ENCODE measurements at places on chromosomes 13 and 19.

DNA sequence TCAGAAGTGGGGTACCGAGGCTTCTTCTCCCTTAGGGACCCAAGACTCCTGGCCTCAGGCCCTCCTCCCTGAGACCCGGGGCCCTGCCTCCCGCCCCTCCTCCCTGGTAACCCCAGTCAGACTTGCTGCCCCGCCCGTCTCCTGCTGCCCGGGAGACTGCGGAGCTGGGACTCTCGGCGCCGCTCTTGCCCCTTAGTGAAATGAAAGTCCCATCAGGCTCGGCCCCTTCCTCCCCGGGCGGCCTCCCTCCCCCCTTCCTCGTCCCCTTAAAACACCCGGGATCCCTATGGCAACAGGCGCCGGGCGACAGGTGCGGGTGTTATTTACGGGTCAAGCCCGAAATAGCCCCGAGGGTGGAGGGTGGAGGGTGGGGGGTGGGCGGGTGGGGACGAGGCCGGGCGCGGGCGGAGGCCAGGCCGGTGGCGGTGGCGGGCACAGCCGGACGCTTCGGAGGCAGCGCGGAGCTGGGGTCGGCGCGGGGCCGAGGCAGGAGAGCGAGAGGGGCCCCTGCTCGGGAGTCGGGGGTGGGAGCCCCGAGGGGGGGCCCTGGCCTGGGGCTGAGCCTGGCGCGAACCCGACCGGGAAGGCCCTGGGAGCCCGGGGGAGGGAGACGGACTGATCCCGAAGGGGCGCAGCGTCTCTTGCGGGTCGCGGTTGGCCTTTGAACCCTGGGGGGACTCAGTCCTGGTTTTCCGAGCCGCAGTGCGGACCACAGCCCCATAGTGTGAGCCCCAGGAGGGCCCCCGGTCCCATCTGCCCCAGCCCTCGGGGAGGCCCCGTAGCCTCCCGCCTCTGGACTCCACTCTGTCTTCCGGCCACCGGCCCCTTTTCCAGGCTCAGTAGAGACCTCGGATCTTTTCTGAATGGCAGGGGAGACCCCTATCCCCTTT lies at the start of gene CACNG6:
Gene CACNG6 (plus strand): TSS at position 414 of the 890 bp plus-strand sequence. CDS start 1,241 bp downstream, outside the sequence.
- DNase-seq: no peak

GRCh38 chr13:84784443-84785153 lies 902.3 kb upstream of the SLITRK1 start:
- no peak for DNase-seq

DNA sequence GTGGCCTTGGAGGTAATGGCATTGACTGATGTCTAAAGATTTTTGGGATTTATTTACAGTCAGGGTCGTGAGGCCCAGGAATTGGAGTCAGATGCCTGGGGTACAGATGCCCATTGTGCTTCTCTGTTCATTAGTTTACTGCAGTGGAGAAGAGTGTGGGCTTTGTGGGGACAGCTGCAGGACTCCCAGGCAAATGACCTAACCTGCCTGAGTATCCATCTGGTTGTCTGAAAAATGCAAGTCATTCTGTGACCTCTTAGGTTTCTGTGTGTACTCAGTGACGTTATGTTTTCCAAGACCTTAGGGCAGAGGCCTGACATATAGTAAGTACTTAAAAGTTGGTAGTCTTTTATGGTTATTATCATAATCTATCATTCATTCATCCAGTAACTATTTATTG lies 60.5 kb downstream of the SPATA13 start:
- no peak for DNase-seq

- DNase-seq: peak; percentile 54
These were observed 29.0 kb upstream of the SLITRK6 start for GRCh38 chr13:85828094-85828684.

- DNase-seq: no peak
These were observed 151.6 kb downstream of the IER2 start for GRCh38 chr19:13301627-13302334.

- no peak for DNase-seq
These were observed 10.2 kb downstream of the ANGPTL4 start for GRCh38 chr19:8373867-8374813.

DNA sequence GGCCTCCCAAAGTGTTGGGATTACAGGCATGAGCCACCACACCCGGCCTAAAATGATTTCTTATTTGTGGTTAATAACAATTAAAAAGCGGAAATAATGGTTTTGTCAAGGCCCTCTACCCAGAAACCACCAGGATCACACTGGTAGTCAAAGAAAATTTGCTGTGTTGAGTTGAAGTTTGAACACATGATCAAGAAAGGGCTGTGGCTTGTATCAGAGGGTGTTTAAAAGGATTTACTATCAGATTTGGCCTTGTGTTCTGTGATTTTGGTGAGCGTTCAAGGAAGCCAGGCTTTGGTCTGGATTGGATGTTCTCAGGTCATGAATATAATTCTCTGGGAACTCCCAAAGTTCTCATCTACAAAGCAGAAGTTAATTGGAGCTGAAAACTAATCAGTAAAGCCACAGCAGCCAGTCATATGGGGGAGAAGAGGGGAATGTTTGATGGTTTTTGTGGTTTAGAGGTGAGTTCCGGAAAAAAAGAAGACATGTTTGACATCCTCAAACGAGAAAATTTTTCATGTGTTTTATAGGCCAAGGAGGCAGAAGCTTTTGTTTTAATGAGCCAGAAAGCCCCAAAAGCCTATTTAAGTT lies 10.6 kb upstream of the ZNF556 start:
- no peak for DNase-seq

GRCh38 chr13:80121038-80121437 lies 219.9 kb downstream of the SPRY2 start:
- no peak for DNase-seq

DNA sequence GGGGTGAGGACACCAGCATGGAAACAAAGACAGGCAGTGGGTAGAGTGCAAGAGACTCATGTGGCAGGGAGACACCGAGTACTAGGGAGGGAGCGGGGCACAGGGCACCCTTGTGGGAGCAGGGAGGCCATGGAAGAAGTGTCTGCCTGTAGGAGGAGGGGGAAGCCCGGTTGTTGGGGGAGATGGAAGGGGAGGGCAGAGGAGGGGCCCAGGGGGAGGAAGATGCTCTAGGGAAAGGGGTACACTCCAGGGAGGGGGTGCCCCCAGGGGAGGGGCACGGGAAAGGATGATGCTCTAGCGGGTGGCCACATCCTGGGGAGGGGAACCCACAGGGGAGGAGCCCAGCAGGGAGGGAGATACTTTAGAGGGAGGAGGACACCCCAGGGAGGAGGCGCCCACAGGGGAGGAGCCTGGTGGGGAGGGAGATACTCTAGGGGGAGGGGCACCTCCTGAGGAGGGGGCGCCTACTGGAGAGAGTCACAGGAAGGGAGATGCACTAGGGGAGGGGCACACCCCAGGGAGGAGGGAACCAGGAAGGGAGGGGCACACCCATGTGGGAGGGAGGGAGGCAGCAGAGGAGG lies 24.9 kb downstream of the CPAMD8 start:
- no peak for DNase-seq

DNA sequence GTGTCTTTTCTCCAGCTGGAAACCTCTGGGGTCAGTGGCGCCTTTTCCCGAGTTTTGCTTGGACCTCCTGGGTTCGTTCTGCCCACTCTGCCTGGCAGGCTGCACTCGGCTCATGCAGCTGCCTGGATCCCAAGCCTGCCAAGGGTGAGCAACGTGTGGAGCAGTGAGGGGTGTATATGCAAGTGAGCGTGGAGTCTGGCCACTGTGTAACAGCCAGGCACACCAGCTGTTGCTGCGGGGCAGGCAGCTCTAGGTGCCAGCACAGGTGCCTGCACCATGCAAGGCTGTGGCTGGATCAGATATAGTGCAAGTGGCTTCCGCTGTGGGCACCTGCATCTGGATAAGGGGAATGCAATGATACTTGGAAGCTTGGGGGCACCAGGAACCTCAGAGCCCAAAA lies 699.4 kb downstream of the SLITRK1 start:
- no peak for DNase-seq

DNA sequence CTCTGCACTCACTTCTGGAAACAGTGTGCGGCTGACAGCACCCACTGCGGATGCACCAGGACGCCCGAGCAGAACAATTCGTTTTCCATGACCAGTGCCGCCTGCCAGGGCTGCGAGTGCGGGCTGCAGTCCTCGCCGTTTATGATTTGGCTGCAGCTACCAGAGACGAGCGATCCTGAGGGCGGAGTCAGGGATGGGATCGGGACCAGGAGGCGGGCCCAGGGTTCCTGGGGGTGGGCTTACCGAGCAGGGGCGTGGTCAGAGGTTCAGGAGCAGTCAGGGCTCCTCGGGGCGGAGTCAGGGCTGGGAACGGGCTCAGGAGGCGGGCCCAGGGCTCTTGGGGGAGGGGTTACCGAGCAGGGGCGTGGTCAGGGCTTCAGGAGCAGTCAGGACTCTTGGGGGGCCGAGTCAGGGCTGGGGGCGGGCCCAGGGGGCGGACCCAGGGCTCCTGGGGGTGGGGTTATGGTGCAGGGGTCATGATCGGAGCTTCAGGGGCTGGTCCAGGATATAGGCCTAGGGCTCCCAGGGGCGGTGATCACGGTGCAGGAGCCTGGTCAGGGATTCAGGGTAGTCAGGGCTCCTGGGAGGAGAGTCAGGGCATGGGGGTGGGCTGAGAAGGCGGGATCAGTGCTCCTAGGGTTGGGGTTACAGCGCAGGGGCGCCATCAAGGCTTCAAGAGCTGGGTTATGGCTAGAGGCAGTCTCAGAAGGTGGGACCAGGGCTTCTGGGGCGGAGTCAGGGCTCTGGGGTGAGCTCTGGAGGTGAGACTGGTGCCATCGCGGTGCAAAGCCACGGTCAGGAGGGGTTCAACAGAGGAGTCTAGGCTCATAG lies 1.7 kb downstream of the KLK4 start:
- DNase-seq: no peak

- no peak for DNase-seq
These were observed 43.2 kb downstream of the SUGT1 start for GRCh38 chr13:52695856-52696255.

DNA sequence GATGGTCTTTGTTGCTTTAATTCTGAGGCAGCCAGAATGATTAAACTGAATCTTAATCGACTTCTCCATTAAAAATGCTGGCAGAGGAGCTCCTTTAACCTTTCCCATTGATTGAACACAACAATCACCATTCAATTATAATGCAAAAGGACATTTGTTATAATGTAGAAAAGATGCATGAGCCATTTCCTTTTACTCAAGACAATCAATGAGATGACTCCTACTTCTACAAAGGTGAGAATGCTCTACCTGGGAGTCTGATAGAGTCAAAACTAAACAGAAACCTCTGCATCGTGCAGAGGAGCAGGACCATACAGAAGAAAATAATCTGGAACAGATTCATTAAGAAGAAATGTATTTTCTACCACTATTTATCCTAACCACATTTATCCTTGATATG lies 253.6 kb upstream of the DACH1 start:
- DNase-seq: no peak

- no peak for DNase-seq
These were observed 2.4 kb upstream of the SIGLEC9 start for GRCh38 chr19:51122112-51122981.

All from kidney glomerular epithelial cell (primary cell).